Endothelial cell (in vitro differentiated cells): ENCODE measurements at places on chromosomes 2 and 18. TPM values are rescaled to one million over a fixed set of nuclear protein-coding genes. Genes with fewer than 3 reads are reported as not detected.

Gene NEU4
- 0.33 TPM for total RNA-seq

Gene AMER3
- 0.18 TPM for total RNA-seq

Gene CCDC85A
- total RNA-seq = 16.4 TPM

Gene TTC32
- 9.4 TPM for total RNA-seq

Gene CTNNA2
- 4.7 TPM for total RNA-seq

Gene CSRNP3
- 14.6 TPM for total RNA-seq

Gene ZNF804A
- total RNA-seq = 2.2 TPM

Gene NETO1
- total RNA-seq = 12.8 TPM

Gene ARHGEF4
- 10.3 TPM for total RNA-seq

DNA sequence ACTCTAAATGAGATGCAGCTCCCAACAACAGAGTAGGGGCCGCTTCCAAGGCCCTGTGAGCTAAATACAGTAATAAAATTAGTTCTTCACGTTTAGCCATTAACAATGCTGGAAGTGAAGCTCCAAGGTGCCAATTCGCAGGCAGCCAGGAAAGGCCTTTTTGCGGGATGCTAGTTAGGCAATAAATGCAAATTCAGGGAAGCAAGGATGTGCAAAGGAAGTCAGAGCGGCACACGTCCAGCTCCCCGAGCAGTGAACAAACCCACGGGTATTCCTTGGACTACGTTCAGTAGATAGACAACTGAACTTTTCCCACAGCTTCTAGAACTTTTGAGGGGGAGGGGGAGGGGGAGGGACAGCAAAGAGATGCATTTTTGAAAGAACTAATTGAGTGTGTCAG, 6.9 kb downstream of the ZNF516 start:
- DNase-seq = no peak

DNA sequence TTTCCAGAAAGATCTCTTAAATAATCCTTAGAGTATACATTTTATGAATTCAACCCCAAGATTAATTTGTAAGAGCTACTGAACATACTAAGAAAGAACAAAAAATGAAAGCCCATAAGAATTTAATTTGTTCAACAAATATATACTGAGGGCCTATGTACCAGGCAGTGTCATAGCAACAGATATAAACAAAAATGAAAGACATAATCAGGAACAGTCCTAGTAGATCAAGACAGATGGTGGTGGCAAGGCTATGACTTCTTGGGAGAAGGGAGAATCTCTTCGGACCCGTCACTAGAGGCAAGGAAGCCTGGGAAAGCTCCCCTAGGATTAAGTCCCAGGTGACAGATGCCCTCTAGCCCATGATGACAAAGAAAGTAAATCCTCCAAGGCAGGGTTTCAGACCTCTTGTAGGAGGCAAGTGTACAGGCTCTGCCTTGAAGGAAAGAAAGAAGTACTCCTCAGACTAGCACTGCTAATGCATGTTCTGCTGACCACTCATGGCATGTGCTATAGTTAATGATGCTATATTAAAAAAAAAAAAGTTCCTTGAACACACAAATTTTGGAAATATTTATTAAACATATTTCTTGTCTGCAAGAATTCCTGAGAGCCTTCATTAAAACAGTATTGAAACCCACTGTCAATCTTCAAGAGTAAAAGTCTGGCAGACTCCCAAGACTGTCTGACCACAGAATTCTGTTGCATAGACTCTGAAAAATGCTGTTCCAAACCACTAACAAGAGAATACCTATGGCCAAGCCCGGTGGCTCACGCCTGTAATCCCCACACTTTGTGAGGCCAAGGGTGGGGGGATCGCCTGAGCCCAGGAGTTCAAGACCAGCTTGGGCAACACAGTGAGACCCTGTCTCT, 31.5 kb downstream of the NOL10 start:
- DNase-seq = no peak

DNA sequence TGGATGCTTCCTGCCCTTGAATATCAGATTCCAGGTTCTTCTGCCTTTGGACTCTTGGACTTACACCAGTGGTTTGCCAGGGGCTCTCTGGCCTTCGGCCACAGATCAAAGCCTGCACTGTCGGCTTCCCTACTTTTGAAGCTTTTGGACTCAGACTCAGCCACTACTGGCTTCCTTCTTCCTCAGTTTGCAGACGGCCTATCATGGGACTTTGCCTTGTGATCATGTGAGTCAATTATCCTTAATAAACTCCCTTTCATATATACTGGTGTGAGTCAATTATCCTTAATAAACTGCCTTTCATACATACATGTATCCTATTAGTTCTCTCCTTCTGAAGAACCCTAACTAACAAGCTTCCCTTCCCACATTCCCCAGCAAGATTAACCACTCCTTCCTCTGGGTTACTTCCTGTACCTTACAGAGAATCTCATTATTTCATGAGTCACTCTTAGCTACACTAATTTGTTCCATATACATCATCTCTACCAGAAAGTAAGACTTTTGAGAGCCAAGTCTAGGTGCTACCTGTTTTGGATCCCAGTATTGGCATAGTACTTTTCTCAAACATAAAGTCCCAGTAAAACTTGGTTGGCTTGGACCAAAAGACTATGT, 31.3 kb upstream of the LRATD1 start:
- DNase-seq = no peak

- DNase-seq = no peak
Observed at GRCh38 chr2:216569765-216570164, 63.5 kb upstream of the IGFBP2 start.

DNA sequence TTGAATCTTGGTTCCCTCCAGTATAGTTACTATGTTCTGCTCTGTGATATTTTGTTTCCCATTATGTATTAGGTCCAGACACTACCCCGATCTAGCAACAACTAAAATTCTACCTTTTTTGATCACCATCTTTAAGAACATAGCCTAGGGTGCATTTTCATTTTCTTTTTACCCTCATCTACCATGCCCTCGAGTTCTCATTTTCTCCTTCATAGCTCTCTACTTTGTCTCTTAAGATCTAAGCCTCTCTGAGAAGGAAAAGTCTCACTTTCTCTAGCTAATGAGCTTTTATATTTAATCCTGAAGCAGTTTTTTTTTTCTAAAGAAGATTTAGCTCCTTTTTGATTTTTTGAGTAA, 1089.4 kb upstream of the SLC39A10 start:
- no peak for DNase-seq

DNA sequence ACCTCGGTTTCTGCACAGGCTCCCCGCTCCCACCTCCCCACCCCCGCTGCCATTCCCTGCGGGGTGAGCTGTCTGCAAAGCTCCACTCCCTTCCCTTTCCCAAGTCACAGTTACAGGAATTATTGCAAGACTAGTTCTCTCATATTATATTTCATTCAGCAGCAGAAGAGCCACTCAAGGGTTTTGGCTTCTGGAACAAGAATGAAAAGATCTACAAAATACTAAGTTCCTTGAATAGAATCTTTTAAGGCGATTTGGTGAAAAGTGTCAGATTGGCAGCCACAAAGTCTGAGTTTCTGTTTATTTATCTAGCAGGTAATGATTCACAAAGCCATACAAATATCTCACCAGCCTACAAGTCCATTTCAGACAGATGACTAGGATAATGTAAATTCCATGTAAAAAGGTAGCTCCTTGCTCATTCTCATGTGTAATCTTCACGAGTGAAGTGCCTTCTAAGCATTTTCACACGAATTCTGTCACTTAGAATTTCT, 221.9 kb upstream of the RBBP8 start:
- DNase-seq = peak; percentile 7

- no peak for DNase-seq
Observed at GRCh38 chr18:74480149-74480651, 16.0 kb upstream of the CNDP2 start.

DNA sequence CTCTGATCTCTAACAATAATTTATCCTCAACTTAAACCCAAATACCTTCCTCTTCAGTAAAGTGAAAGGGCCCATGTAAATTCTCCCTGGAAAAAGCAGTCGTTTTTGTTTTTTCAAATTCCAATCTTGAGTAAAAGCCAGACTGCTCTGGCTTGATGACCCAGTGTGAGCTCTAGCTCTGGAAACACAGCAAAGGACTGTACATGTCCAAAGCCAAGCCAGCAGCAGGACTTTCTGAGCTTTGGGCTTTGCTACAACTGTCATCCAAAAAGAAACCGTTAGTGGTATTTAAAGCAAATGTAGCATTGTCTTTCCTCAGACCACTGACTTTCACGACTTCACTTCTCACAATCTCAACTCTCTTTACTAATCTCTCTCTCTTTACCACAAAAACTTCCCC, 25.4 kb downstream of the SH3YL1 start:
- no peak for DNase-seq

DNA sequence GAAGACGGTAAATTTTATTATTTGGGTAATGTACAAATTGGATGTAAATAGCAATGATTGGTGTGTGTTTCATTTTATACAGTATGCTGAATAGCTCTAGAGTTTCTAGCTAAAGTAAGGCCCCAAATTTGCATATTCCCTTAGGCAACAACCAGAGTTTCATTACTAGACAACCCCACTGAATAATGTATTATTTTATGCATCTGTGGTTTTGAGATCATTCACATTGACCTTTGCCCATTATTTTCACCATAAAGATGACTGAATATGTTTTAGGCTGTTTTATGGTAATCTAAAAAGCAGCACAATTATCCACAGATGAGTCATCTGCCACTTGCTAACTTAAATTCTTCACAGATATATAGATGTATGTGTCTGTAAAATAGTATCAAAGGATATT, 44.5 kb upstream of the C2orf74 start:
- DNase-seq = no peak

- DNase-seq = no peak
Observed at GRCh38 chr2:88563129-88563528, 64.1 kb downstream of the EIF2AK3 start.

DNA sequence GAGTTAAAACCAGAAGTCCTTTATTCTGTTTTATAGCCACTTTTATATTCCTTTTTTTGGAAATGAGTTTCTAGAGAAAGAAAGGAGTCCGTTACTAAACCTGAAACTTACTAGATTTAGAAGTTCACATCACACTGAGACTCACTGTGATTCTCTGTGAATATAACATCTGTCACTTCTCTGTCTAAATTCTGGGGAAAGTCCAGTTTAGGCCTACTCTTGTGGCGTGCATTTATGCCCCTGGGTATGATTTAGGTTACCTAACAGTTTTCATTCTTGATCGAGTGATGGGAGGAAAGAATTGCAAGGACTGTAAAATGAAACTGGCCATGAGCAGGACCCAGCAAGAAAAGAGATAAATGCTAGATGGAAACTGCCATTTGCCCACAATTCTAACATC, 449.6 kb downstream of the SPAG16 start:
- DNase-seq = no peak

DNA sequence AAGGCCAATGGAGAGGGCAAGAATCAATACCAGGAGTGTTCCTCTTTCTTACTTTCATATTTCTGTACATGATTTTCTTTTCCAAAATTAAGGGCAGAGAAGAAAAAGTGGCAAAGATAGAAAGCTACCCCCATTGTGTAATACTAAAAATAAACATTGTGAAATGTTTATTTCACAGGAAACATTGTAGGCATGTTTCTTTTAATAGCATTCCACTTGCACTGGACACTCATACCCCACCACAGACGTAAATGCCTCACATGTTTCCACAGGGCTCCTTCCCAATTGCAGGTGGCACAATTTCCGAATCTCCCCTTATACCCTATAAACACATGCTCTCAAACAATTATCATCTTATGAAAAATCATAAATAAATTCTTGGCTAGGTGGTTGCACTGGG, 645.1 kb upstream of the SETBP1 start:
- DNase-seq = no peak

DNA sequence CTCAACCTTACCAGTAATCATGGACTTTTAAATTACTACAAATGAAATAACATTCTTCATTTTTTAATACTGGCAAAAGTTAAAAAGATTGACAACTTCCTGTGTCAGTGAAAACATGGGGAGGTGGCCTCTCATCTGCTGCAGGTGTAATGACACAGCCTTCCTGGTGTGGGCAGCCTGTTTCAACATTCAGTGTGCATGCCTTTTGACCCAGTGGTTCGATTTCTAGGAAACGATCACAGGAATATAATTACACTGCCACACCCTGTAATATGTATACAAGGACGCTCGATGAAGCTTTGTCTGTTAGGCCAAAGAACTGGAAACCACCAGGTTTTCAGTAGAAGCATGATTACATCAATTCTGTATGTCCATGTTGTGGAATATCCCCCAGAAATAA, 68.7 kb downstream of the MTHFD2 start:
- DNase-seq = no peak

GRCh38 chr2:128879161-128879560, 560.5 kb upstream of the HS6ST1 start:
- no peak for DNase-seq

GRCh38 chr2:104888489-104889258, 34.8 kb downstream of the POU3F3 start:
- no peak for DNase-seq

GRCh38 chr18:34050661-34051060, 174.1 kb downstream of the NOL4 start:
- no peak for DNase-seq

DNA sequence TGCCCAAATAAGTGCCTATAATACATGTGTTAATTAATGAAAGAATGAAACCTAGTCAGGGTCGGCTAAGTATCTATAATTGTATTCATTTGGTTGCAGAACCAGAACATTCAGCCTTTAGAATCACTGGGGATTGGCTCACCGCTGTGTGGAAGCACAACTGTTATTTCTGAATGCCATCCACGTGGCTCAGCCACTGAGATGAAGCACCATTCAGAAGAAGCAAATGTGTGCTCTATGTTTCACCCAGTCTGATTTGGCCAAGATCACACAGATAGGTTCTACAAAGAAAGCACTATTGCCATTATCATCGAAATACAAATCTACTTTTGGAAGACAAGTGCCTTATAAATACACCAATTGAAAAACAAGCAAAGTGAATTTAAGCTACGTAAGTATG, 30.6 kb upstream of the SPOPL start:
- no peak for DNase-seq

GRCh38 chr2:179302764-179303571, 38.3 kb upstream of the SESTD1 start:
- DNase-seq = no peak

DNA sequence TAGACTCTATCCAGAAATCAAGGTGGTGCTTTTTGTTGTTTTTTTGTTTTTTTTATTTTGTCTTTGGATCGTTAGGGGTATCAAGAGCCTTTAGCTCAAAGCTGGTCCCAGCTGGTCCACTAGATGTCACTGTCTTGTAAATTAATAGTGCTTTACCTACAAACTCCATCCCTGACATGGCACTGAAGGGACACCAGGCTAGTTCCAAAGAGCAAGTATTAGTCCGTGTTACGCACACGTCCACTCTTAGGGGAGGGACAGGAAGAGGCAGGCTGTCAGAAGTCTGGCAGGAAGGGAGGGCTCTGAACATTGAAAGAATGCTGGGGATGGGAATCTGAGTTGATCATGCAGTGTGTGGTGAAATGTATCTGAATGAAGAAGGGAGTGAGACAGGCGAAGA, 85.9 kb upstream of the CCBE1 start:
- peak; percentile 23 for DNase-seq
